ENCODE measurements at places on chromosomes 5 and 9.

DNA sequence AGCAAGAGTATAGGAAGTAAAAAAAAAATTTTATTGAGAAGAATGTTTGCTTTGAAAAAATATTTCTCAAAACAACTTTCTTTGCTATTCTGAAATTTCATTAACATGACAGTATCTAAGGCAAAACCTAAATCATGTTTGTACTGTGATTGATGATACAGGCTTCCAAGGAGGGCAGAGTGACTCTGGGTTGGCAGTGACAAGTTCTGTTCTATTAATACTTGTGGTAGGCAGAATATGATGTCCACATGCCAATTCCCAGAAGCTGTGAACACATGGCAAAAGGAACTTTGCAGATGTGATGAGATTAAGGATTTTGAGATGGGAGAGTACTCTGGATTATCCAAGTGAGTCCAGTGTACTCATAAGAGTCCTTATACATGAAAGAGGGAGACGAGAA lies 16.6 kb downstream of the CCDC125 start:
- DNase-seq: no peak

DNA sequence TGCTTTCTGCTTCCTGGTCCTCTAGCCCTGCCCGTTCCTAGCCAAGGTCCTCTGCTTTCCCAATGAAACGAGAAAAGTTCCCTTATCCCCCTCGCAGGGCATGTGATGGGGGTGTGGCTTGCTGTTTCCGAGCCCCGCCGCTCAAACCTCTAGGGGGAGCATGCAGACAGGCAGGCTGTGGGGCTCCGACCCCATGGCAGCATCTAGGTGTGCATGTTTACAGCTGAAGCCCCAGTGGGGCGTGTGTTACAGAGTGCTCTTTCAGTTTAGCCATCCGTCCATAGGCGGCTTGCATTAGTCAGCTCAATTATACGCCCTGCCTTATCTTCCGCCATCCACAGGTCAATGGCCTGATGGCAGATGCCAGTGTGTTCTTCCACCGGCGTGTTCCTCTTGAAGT lies 48.3 kb upstream of the SPATA31E1 start:
- no peak for DNase-seq

DNA sequence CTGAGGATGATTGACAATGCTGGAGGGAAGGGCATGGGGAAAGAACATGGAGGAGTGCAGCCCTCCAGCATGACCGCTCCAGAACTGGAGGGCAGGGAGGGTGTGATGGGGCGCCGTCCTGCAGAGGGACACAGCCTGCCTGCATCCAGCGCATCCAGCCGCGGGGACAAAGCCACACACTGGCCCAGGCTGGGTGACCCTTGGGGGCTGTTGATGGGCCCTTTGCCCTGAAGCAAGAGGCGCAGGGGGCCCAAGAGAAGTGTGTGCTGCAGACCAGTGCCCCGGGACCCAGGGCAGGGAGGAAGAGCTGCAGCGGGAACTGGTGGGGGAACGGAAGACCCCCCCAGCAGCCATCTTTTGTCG lies 169.8 kb upstream of the PPP1R26 start:
- DNase-seq: no peak

- DNase-seq: no peak
Measured at GRCh38 chr9:133725886-133726285, 12.3 kb downstream of the SARDH start.

- DNase-seq: peak; percentile 77
Measured at GRCh38 chr5:148998174-148998797, 64.6 kb downstream of the SH3TC2 start.

Data from astrocyte of the hippocampus (primary cell).